ENCODE measurements at places on chromosomes 2 and 18.

- no peak for DNase-seq
Observed at GRCh38 chr2:75602724-75603342, 42.1 kb upstream of the EVA1A start.

DNA sequence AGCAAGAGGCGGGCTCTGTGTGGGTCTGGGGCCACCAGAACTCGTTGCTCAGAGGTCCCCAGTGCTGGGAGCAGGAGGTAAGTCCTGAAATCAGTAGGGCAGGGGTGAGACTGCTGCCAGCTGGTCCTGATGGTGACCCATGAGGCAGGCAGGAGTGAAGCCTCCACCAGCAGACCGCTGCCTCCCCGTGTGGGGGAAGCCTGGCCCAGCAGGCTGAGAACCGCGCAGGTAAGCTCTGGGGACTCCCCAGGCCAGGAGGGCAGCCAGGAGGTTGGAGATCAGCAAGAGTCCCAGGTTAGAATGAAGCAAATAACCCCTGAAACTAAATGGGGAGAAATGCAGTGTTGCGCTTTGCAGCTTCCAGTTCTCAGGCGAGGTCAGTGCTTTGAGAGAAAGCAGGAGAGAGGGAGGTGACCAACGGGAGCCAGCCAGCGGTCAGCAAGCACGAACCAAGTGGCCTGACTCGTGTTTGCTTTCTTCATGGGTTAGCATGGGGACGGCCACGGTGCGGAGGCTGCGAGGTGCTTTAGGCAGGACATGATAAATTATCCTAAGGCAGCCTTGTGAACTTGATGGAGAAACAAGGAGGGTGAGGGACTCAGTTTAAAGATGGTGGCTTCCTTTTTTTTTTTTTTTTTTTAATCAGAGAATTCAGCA, 26.2 kb downstream of the INHBB start:
- DNase-seq = no peak

DNA sequence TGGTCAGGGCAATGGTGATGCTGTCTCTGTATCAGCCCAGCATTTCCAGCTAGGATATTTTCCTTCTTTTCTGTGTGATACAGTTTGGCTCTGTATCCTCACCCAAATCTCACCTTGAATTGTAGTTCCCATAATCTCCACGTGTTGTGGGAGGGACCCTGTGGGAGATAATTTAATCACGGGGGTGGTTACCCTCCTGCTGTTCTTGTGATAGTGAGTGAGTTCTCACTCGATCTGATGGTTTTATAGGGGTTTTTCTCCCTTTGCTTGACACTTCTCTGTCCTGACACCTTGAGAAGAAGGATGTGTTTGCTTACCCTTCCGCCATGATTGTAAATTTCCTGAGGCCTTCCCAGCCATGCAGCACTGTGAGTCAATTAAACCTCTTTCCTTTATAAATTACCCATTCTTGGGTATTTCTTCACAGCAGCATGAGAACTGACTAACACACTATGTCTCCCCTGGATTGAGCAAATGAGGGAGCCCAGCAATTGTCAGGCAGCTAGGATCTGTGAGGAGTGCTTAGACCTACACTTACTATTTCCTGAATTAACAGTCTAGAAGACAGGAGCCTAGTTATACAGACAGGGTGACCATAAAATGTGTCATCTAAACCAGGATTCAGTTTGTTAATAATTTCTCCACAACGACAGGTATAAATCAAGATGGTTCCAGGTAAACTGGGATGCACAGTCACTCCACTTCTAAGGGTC, 6.0 kb downstream of the SCN2A start:
- DNase-seq = no peak

GRCh38 chr2:207614824-207615223, 10.4 kb downstream of the METTL21A start:
- DNase-seq = no peak

- no peak for DNase-seq
Observed at GRCh38 chr2:117834992-117835391, 20.5 kb downstream of the DDX18 start.

GRCh38 chr2:33084433-33084832, 137.7 kb downstream of the LTBP1 start:
- no peak for DNase-seq

DNA sequence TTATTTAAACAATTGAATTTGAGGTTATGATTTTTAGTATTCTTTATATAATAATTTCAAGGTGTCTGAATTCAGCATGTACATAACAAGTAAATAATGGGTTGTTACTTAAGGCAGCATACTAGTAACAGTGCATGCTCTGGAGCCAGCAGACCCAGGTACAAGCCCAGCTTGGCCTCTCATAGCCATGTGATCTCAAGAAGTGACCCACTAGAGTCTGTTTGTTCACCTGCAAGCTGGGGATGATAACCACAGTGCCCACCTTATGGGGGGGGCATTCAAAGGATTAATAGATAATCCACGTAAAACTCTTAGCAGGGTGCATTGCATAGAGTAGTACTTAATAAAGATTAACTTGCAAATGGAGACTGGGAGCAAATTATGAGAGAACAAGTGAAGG, 163.6 kb downstream of the TRABD2A start:
- no peak for DNase-seq
